ENCODE measurements at places on chromosomes 5 and 9. TPM values are rescaled to one million over a fixed set of nuclear protein-coding genes. Genes with fewer than 3 reads are reported as not detected.

Gene POU5F2
- 0.30 TPM for total RNA-seq

Gene NSG2
- not detected for total RNA-seq

DNA sequence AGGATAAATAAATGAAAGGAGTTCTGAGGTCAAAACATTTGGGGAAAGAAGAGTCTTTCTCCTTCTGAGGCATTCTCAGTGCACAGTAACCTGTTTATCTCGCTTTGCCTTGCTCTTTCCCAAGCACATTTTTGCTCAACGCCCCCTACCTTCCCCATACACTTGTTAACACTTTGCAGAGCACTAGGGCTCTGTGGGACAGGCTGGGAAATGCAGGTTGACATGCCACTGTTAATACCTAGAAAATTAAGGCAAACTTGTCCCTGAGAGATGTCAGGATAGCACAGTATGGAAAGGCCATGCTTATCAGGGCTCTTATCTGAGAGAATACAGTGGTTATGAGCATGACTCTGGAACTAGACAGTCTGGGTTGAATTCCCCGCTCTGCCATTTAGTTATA lies 152.0 kb downstream of the DOCK8 start:
- no peak for DNase-seq

- DNase-seq, result no peak
These were observed 246.8 kb upstream of the TUT7 start for GRCh38 chr9:86600977-86601376.

- no peak for DNase-seq
These were observed 23.4 kb upstream of the BARX1 start for GRCh38 chr9:93978551-93978950.

DNA sequence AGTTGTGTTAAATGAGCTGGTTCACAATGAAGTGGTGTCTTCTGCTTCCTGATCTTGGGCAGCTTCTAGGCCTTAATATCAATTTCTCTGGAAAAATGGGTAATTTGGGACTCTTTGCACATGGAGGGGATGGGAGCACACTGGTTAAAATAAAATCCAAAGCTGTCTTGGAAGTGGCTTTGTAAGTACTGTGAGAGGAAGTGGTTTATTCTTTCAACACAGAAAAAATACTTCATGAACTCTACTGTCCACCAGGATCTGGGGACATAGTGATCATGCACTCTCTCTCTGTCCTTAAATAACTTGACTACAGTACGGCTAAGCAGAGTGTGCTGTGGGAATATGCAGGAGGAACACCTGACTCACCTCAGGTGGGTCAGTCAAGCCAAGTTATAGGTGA lies 2.4 kb downstream of the PCYOX1L start:
- DNase-seq, result no peak

DNA sequence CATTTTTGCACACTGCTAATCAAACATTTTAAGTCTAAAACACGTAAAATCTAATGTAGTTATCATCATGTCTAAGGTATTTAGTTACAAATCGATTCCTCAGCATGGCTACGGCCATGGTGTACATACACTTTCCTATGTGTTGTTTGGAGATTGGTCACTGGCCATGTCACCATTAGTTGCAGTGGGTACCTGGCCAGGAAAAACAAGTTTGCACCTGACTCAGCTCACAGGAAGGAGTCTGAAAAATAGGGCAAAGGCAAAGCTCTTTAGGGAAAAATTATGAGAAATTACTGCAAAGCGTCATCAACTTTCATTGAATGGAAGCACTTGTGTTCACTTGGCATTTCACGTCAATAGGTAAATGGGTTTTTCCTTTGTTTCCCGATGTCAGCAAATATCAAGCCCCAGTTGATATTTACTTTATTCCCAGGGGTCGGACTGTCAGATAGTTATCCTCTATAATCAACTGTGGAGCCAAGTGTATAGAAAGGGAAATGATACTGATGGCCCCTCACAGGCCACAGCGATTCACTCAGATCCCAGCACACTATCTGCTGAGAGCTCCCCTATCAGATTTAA lies 626.0 kb upstream of the ADAMTS16 start:
- DNase-seq, result no peak

Measured in activated T-cell treated with anti-CD3 and anti-CD28 coated beads, Interleukin-2, amount 50 U/mL, for 4 hours (primary cell).